Uterus (tissue), 4 donors: ENCODE measurements at places on chromosomes 7 and 10. TPM values are rescaled to one million over a fixed set of nuclear protein-coding genes. Genes with fewer than 3 reads are reported as not detected.

SPAM1 gene
- total RNA-seq: not detected

SEMA3E gene
- 0.77 TPM for total RNA-seq

GDF2 gene
- total RNA-seq: not detected

SUN3 gene
- not detected for total RNA-seq

HOXA5 gene
- total RNA-seq: 22.9 TPM
